ENCODE measurements at places on chromosomes 1 and 21.

GRCh38 chr1:36652586-36652985 is 169.9 kb upstream of the CSF3R start:
- no peak for DNase-seq

GRCh38 chr1:158122833-158123388 is 57.8 kb upstream of the CD1D start:
- DNase-seq: no peak

GRCh38 chr1:155437405-155437804 is 116.7 kb downstream of the RUSC1 start:
- DNase-seq: no peak

GRCh38 chr1:160768295-160768657 is 27.7 kb upstream of the LY9 start:
- peak; percentile 73 for DNase-seq

GRCh38 chr1:56045477-56045876 is 533.9 kb downstream of the PLPP3 start:
- no peak for DNase-seq

- no peak for DNase-seq
Observed at GRCh38 chr1:233063462-233063861, 113.1 kb downstream of the NTPCR start.

- no peak for DNase-seq
Observed at GRCh38 chr1:1129381-1129821, 13.5 kb upstream of the C1orf159 start.
